ENCODE measurements at places on chromosomes 5 and 9.

DNA sequence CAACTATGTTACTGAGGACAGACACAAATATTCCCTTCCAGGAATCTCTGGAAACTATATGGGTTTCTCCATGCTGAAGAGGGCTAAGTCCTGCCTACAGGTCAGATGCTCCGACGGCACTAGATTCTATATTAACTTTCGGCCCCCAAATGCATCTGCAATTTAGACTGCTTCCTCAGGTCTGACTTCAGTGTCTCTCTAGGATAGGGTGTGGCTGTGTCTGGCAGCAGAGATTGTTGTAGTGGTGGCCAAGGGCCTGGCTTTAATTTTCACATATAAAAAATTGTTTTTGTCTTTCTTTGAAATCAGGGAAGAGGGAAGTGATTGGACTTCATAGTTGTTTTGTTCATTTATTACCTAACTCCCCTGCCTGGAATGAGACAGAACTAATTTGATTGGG is 101.8 kb downstream of the PJA2 start:
- DNase-seq = no peak

- DNase-seq = no peak
These were observed 3.0 kb downstream of the RAI14 start for GRCh38 chr5:34659168-34659567.

DNA sequence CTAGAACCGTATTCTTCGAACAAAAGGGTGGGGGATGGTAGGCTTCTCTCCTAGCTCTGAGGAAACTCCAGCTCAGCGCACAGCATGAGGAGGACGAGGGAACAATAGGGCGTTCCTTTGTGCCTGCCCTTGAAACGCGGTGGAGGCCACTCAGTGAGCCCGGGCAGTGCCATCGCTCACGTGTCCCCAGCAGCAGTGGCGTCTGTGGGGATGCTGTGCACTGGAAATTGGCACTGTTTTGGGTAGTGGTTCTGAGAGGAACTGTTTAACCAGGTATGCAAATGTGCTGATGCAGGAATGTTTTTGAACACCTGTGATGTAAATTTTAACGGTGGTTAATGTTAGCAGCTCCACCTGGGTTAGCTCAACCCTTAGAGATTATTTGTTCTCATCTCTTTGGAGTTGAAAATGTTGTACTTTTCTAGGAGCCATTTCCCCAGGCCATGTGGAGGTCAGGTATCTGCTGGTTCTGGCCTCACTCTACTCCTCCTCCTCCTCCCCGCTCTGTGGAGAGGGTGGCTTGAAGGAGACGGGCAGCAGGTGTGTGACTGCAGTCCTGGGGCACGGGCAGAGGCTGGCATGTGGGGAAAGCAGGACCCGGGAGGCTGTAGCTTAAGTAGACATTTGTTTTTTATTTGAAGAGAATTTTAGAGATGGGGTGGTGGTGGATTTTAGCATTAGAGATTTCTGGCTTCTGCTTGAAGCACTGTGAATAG is 48.3 kb downstream of the EHMT1 start:
- no peak for DNase-seq

- DNase-seq = no peak
These were observed 562.6 kb downstream of the NR2F1-AS1 start for GRCh38 chr5:93018461-93018860.

DNA sequence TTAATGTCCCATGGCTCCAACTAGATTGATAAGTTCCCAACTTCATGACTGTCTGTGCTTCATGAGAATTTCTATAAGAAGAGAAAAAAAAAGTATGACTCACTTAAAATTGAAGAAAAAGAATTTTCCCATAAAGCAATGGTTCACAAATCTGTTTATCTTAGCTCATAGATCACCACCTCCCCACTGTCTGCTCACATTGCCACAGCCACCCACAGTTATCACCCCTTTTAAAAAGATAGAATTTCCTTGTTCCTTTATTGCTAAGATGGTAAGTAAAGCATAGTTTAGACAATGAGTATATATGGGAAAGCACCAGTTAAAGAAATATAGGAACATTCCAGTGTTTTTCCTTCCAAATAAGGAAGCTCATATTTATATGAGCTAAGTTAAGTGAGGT is 67.1 kb downstream of the ALDH7A1 start:
- DNase-seq = no peak

GRCh38 chr5:42944989-42945388 is 95.1 kb downstream of the ANXA2R start:
- no peak for DNase-seq

DNA sequence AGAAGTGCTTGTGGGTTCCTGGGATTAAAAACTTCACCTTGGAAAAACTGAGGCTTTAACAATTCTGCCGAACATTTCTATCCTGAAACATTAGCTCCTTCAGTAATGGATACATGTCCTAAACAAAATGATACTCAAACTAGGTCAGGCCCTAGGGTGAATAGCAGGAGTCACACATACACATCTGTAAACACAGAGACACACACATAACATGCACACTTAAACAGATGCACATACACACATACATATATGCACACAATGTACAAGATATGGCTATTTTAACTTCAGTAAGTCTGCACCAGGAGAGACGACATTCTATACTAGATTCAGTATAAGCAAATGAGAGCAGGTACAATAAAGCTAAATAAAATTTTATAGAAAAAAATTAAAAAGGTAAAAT is 124.4 kb downstream of the DCP2 start:
- DNase-seq = no peak

DNA sequence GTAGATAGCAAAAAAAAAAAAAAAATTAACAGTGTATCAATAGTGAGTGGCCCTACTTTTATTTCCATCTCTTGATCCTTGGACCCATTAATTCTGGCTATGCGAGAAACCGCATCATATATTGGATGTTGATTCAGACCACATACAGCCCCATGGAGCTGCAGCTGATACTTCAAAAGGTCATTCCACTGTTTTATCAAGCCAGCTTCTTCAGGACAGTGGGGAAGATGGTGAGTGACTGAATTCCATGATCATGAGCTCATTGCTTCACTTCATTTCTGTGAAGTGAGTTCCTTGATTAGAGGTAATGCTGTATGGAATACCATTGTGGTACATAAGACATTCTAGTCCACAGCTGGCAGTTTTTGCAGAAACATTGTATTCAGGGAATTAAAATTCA is 222.9 kb upstream of the MEF2C start:
- no peak for DNase-seq

- no peak for DNase-seq
These were observed 261.5 kb downstream of the CEMIP2 start for GRCh38 chr9:71506821-71507220.

- DNase-seq = no peak
These were observed 68.7 kb downstream of the NTNG2 start for GRCh38 chr9:132230605-132231004.

DNA sequence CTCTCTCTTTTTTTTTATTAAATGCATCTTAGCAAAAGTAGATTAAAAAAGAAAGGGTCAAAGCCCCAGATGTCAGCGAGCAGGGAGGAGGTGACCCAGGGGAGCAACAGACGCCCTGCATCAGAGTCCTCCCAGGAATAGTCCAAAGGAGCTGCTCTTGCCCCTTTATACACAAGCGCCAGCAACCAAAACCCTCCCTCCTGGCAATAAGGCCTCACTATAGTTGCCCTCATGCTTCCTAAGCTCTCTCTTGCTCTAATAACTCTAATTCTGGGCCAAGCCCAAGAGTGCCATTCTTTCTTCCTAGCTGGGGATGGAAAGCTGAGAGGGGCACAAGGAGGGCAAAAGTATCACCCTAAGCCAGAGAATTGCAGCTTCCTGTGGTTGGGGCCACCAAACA is 26.3 kb downstream of the PCDHGC5 start:
- no peak for DNase-seq

DNA sequence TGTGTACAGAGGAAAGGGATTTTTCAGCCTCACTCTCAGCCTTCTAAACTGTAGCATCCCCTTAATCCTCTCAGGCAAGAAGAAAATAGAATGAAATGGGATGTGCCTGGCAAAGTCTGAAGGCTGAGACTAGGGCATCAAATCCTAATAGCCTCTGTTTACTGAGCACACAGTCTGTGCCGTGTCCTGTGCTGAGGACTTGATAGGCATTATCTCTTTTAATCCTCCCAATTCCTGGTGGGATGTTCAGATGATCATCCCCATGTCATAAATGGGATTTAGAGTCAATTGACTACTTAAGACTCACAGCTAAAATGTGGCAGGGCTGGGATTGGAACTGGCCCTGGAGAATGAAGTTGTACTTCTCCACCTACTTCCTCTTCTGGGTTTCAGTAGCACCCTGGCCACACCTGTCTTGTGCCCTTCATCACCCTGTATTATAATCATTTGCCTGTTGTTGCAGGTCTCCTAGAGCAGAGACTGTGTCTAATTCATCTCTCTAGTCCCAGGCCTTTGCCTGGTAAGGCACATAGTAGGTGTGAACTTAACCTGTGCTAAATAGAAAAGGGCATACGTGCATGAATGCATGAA is 81.0 kb downstream of the WWC1 start:
- DNase-seq = no peak

DNA sequence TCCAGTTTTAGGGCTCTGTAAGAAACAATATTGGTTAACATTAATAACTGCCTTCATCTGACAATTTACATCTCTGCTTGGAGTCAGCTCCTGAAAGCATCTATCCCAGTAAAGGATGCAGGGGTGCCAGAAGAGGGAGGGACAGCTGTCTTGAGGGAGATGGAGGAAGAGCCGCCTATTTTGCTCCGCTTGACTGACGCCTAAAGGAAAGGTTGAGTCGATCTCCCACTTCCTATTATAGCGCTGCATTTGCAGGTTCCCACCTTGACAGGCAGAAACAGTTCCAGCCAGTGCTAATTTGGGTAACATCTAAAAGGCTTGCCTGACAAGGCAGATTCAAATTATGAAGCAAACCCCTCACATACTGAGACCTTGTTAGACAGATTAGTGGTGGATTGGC is 374.6 kb downstream of the SPATA31D1 start:
- no peak for DNase-seq

- no peak for DNase-seq
These were observed 25.5 kb upstream of the TIFAB start for GRCh38 chr5:135477613-135478066.

DNA sequence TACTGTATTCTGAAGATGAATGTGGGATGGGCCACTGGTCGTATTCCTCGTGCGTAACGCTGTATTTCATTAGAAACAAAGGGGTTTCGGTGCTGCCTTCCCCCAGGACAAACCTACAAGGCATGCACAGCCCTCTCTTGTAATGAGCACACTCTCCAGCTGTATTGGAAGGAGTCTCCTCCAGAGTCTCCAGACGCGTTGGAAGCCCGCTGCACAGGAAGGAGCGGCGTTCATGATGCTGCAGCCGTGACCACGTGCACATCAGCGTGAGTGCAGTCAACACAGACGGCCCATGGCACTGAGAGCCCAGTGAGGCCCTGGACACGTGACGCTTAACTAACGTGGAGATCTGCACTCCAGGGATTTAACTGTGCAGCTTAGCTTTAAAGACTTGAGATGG is 209.0 kb upstream of the IRX1 start:
- DNase-seq = no peak

DNA sequence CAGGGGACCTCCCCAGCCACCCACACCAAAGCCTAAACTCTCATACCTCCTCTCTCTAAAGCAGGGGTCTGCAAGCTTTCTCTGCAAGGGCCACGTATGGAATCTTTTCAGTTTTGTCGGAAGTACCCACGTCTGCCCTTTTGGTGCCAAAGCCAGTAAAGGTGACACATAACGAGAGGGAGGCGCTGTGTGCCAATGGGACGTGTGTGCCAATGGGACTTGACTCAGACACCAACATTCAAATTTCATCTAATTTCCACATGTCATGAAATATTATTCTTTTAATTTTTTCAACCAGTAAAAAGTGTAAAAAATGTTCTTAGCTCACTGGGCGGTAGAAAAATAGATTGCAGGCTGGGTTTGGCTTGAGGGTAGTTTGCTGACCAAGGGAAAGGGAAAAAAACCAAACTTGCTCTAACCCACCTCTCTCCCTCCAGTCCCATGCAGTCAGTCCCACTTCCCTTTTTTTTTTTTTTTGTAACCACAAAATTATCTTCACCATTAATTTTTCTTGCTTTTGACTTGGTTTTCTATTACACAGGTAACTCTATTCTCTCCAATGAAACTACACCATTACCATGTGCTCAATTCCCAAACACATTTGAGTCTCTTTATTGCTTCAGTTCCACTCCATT is 25.5 kb downstream of the OR2V1 start:
- DNase-seq = no peak

DNA sequence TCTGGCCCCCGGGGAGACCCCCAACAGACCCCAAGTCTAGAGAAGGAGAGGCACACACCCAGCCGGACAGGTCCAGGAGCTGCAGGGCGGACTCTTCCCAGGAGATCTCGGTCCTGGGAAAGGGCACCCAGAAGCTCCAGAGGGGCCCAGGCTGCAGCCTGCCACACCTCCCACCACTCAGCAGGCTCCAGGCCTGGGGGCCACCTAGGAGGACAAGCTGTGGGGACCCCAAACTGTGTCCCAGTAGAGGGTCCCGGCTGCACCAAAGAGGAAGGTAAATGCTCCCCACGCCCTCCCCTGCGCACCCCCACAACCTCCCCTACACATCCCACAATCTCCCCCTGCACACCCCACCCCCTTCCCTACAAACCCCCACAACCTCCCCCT is 48.5 kb downstream of the PLEKHG4B start:
- DNase-seq = no peak

GRCh38 chr5:149779124-149779465 is 49.0 kb downstream of the PPARGC1B start:
- DNase-seq = no peak

DNA sequence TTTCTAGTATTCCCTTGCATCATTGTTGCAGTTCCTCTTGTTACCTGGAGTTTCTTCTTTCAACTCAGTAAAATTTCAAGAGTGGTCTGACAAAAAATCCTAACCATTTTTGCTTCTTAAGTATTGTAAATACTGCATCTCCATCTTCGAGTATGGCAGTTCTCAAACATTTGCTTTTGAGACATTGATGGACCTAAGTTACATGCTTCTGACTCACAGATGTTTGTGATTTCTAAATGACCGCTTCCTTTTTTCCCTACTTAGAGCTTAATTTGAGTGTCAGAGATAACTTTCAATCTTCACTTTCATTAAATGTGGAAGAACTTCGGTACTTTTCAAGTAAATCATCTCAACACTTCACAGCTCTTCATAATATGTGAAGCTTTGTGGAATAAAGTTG is 4.2 kb downstream of the UHRF2 start:
- DNase-seq = no peak
